ENCODE measurements at places on chromosomes 3 and 15.

DNA sequence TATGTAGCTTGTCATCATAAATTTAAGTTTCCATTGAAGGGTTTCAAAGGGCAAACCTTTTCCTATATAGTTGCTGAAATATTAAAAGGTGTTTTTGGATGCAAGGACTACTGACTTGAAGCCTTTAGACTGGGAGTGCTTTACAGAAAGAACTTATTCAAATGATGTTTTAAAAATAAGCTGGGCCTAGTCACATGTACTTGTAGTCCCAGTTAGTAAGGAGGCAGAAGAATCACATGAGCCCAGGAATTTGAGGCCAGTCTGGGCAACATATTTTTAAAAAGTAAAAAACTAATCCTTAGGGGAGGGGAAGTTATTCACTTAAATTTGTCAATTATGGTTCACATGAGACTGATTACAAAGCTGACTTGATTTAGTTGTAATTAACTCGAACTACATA lies 65.0 kb downstream of the SMARCC1 start:
- DNase-seq, result no peak

- no peak for DNase-seq
These were observed 31.6 kb downstream of the PRKCD start for GRCh38 chr3:53192608-53193007.

DNA sequence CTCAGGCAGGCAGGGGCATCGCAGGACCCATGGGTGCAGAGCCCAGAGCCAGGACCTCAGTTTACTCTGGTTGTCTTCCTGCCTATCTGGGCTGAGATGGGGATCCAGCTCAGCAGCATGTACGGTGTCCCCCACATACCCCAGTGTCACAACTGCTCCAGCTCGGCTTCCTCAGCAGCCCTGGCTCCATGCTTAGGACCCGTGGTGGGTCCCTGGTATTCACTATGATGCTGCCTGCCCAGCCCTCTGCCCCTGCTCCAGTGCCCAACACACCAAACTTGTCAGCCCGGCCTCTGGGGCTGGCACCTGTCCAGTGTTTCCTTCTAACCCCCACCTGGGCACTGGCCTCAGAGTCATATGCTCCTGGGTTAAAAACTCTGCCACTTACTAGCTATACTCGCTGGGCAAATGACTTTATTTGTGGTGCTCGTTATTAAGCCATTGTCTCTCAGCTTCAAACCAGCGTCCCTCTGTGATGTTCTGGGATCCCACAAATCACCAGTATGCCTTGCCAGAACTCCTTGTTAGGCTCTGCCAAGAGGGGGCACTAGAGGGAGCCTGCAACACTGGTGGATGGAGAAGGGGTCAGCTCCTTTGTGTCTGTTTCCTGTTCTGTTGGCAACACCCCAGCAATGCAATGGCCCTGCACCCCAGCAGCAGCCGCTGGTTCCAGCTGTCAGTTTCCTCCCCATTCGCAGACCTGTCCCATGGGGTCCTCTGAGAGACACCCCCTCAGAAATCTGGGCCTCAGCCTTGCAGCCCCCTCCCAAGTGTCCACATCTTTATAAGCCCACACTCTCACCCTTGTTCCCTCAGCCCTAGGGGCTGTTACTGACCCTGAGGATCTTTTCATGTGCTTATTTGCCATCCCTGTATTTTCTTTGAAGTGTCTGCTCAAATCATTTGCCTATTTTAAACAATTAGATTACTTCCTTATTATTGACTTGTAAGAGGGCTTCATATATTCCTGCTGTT lies 24.1 kb upstream of the MRPS22 start:
- peak; percentile 28 for DNase-seq

- DNase-seq, result no peak
These were observed 51.5 kb downstream of the TGFBR2 start for GRCh38 chr3:30657914-30658313.

GRCh38 chr3:13927295-13927694 lies 47.4 kb upstream of the WNT7A start:
- no peak for DNase-seq

DNA sequence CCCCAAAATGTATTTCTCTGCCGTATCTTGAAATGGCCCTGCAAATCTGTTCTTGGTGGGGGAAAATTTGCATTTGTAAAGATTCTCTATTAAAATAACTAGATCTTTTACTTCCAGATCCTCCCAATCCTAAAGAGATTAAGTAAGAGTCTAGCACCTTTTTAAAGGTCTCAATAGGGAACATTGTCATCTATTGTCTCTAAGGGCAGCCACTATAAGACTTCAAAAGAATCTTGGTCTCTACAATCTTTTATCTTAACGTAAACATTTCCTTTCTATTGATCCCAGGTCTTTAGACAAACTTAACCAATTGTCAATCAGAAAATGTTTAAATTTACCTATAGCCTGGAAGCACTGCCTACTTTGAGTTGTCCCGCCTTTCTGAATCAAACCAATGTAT lies 1313.3 kb downstream of the ROBO2 start:
- DNase-seq, result no peak

- no peak for DNase-seq
These were observed 16.8 kb downstream of the FOXP1 start for GRCh38 chr3:71566776-71567175.

- DNase-seq, result no peak
These were observed 58.5 kb upstream of the RAP2B start for GRCh38 chr3:153103406-153103945.

DNA sequence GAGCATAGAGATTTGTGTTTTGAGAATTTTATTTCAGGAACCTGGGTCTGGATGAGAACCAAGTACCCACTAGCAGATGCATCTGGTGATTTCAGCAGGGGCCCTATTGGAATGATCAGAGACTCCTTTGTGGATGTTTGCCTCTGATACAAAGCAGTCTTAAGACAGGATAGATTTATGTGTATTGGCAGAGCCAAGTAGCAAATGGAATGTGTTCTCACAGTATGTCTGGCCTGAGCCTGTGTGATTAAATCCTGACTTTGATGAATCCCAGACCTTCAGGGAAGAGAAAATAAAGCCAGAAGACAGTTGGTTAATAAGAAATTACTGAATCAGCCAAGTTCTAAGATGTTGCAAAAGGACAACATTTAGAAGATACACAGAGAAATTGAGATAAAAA lies 755.5 kb upstream of the SEMA6D start:
- no peak for DNase-seq

GRCh38 chr3:117674321-117674720 lies 964.7 kb downstream of the TUSC7 start:
- no peak for DNase-seq
